Right hindlimb (tissue), 1 donor: ENCODE measurements at places on chromosomes 16 and 17.

DNA sequence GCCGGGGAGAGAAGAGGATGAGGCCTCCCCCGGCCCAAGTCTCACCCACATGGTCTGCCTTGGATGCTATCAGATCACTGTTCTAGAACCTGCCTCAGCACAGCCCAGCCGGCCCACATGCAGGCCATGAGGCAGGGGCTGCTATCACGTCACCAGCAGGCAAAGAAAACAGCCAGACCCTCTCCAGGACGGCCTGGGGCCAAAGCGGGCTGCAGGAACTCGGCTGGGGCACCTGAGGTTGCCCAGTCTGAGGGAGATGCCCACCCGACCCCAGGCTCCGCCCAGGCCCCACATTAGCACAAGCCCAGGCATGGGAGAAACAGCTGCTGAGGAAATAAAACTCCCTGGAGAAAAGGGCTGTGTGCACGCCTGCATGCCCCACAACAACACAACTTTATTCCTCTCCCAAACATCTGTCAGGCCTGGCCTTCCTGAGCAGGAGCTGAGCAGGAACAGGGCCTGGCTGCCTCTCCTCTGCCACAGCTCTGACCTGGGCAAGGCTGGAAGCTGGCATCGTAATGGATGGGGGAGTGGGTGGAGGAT is 6.7 kb upstream of the SMIM5 start:
- DNase-seq, result no peak

DNA sequence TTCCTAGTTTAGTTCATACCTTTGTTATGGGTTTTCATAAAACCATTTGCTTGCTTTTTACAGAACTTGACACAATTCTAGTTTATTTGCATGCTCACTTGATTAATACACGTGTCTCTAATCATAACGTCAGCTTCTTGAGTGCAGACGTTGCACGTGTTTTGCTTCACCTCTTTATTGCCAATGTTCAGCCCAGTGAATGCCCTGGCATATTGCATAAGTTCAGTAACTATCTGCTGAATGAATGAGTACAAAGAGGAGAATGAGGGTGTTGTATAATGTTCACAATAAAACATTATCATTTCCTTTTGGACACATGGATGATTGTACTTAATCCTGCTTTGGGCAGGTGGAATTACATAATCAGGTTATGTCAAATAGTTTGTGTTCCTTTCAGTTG is 519.8 kb downstream of the HS3ST4 start:
- no peak for DNase-seq

DNA sequence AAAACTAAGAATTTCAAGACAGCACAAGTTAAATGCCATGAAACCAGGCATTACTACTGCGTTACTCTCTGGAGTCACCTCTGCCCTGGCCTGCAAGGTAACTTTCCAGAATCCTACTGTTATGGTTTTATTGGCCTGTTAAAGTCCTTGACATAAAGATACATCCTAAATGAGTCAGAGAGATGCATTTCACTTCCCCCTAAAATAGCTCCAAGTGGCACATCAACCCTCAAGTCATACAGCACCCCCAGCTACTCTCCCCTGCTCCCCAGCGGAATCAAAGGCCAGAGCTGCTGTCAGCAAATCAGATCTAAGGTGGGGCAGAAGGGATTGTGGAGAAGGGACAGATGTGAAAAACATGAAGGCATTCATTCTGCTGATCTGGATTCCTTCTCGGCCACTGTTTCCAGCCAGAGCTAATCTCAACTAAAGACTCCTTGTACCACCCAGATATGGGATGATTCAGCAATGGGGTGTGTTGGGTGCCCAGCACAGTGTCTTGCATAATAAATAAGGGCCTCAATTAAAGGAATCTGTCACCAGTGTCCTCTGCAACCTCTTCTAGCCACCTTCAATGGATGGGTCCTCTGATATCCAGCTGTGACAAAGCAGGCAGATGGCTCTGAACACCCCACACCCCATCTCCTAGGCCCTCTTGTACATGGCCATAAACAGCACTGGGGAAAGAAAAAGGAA is 8.5 kb upstream of the CCL1 start:
- no peak for DNase-seq

- DNase-seq, result no peak
These were observed 118.5 kb downstream of the USP22 start for GRCh38 chr17:20924306-20924705.

GRCh38 chr17:58788199-58788598 is 32.5 kb downstream of the PPM1E start:
- no peak for DNase-seq

GRCh38 chr17:63378411-63379375 is 67.4 kb downstream of the CYB561 start:
- no peak for DNase-seq

DNA sequence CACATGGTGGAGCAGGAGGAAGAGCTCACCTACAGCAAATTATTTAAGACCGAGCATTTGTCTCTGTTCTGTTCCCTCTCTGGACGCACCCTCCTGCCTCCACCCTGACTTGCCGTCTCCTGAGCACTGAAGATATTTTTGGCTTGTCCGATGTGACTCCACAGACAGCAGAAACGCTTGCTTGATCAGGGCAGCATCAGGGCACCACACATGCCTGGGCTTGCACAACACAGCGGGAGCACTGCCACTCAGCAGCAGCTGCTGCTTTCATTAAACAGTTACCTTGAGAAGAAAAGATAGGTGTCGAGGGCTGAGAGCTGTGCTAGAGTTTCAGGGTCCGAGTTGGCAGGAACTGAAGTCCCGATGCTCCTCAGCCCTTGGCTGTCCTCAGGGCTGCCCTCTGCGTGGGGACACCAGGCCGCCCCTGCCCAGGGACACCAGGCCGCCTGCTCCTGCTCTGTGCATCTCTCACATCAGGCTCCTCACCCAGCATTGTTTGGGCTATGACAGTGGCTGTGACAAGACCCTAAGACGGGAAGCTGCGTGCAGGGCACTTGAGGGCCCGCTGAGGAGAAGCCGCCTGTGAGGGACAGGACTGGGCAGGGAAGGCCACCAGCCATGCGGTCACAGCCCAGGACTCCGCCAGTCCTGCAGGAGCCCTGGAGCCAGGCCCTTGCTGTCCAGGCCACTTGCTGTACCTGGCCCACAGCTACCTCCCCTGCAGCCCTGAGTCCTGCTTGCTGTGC is 21.3 kb upstream of the CDH15 start:
- no peak for DNase-seq
